GM13976 (cell line): ENCODE measurements at places on chromosomes 6 and 20.
A peak's percentile ranks its signal among the peaks of the same experiment; 100 is the strongest.

DNA sequence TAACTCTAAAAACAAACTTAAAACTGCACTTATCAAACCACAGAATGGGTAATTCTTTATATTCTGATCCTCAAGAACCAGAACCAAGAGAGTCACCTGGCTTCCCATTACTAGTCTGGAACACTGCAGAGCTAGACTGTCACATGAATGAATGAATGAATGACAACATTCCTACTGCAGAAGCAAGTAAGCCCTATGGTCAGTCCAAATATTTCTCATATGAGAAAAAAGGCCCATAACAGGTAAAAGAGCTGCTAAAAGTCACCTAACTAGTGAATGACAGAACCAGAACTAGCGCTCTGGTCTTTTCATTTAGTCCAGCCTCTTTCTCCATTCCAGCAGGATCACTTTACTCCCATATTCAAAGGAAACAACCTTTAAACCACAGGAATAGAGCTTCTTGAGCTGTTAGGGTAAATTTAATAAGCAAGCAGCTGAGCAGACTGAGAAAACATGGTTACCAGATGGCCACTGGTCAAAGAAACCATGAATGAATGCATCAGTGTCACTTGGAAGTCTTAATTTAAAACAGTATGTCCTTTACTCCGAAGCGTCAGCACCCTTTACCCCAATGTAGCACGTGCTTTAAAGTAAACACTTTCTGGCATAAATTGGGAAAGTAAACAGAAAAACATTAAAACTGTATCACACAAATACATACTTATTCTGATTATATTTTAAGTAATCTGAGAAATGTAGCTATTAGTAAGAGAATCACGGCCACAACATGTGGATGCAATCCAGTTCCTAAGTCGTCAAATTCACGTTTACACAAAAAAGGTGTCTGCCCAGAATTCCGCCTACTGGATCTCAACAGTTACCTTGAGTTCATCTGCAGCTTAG is 1.4 kb downstream of the PREP start:
- DNase-seq, result no peak

- no peak for DNase-seq
Measured at GRCh38 chr20:14312001-14312400, 25.4 kb downstream of the FLRT3 start.

DNA sequence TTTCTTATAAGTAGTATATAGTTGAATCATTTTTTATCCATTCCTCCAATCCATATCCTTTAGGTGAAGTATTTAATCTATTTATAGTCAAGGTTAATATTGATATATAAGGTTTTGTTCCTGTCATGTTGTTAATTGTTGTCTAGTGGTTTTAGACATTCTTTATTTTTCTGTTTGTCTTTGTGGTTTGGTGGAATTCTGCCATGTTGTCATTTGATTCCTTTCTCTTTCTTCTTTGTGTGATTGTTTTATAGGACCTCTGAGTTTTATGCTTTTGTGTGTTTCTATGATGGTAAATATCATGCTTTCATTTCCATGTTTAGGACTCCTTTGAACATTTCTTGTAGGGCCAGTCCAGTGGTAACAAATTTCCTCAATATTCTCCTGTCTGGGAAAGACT is 450.3 kb upstream of the BTBD3 start:
- no peak for DNase-seq

GRCh38 chr6:3026791-3027626 is 27.3 kb downstream of the NQO2 start:
- peak; percentile 88 for DNase-seq

GRCh38 chr6:137171053-137171374 is 2.4 kb downstream of the IL22RA2 start:
- no peak for DNase-seq

DNA sequence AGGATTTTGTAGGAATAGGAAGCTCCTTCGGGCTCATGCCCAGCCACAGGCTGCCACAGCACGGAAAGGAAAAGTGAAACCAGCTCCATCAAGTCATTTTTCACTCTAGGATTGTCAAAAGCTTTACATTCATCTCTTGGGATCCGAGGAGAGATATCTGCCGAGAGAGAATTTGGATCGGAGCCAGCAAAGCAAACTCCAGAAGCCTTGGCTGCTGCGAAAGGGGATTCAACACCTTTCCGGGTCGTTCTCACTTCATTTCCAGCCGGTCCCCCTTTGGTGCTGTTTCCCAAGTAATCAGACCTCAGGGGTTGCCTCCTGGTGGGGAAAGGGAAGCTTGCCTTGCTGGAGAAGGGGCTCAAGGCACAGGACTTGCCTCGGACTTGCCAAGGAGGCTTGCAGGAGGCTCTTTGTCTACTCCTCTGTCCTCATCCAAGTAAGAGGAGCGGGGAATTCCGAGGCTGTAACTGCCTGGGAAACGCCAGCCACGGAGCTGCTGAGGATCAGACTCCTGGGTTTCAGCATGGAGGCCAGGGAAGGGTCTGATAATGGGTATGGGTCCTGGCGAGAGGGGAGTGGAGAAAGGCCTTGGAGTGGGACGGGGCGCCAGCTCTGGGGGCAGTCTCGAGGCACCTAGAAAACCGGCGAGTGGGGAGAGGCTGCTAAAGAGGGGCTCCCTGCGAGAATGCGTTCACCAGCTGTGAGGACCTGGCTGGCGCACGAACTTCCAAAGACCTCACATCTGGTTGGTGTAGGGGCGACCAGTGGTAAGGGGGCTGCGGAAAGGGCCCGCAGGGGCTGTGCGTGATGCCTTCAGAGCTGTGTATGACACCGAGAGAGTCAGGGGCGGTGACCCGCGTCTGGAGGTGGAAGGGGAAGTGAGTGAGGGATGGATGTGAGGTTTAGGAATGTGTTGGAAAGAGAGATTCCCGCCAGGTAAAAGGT is 702 bp downstream of the ETV7 start:
- peak; percentile 61 for DNase-seq

DNA sequence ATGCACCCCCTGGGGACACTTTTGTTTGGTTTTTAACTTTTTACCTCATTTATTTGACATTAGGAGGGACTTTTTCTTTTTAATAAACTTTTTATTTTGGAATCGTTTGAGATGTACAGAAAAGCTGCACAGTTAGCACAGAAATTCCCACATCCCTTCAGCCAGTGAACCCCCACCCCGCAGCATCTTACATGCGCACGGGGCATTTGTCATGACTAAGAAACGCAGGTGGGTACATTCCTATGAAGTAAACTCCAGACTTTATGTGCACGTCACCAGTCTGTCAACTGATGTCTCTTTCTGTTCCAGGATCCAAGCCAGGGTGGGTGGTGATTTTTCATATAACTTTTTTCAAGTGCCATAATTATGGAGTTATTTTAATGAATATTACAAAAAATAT is 4.9 kb upstream of the ZNF831 start:
- no peak for DNase-seq

DNA sequence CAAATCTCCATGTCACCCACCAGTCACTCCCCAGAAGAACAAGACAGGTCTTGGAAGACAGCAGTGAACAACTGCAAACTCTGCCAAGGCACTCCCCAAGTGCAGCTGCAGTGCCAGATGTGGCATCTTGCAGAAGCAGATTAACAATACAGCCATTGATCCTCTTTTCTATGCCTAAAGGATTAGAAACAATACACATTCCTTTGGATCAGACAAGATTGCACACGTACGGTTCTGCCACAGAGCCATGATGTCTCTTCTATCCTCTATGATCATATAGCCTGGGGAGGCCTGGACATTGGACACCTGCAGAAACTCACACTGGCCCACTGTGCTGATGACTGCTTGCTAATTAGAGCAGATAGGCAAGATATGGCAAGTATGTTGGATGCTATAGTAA is 155.9 kb downstream of the MYLK4 start:
- DNase-seq, result no peak

- DNase-seq, result no peak
Measured at GRCh38 chr20:8153281-8153908, 21.3 kb downstream of the PLCB1 start.

DNA sequence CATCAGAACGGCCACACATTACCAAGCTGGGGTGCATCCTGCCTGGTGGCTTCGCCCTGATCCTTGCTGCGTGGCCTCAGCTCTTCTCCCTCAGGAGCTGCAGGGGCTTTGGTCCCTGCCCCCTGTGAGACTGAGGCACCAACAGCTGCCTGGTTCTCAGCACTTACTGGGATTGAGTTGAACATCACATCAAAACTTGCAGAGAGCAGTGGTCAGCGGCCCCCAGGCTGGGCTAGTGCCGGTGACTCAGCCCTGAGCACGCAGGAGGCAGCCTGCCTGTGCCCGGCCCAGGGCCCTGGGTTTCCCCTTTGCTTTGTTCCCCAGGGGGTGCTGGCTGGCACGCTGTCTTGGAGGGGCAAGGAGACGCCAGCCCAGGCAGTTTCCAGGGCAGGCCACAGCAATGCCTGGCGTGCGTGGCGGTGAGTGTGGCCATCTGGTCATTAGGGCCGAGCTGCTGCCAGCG is 63.3 kb downstream of the DLL1 start:
- DNase-seq, result no peak

GRCh38 chr6:148203970-148204369 is 138.7 kb upstream of the SASH1 start:
- DNase-seq, result peak; percentile 53

GRCh38 chr20:39195582-39196021 is 233.5 kb downstream of the DHX35 start:
- DNase-seq, result no peak

GRCh38 chr6:54308289-54308985 is at the start of gene TINAG:
Gene TINAG, plus strand, starts transcription at chr6:54308441. Its CDS starts 110 bp downstream, at chr6:54308551.
- no peak for DNase-seq

GRCh38 chr6:169185011-169185521 is 68.6 kb downstream of the THBS2 start:
- no peak for DNase-seq

- no peak for DNase-seq
Measured at GRCh38 chr6:131756039-131756438, 45.2 kb upstream of the CTAGE9 start.

DNA sequence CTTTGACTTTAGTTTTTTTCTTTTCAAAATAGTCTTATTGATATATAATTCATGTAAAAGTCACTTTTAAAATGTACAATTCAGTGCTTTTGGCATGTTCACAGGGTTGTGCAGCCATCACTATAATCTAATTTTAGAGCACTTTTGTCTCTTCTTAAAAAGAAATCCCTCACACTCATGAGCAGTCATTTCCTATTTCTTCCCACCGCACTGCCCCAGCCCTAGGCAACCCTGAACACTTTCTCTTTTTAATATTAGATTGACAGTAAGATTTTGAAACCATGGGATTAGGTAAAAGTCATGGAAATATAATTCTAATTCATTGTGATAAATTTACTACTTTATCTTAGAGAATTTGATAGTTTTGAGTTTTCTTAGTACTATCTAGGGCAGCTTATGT is 309.4 kb downstream of the UTRN start:
- DNase-seq, result no peak

DNA sequence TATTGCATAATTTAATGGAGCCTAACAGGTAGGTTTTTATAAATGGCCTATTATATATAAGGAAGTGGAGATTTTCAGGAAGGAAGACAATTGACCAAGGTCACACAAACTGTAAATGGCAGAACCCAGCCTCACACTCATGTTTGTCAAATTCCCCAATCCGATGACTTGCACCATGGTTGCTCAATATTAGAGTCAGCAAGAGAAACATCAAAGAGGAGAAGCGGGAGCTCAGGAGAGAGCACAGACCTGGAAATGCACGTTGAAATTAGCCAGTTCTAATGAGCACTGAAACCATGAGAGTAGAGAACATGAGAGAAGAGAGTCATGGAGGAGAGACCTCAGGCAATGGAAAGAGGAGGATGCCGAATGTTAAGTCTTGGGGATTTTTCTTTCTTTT is 13.5 kb upstream of the MLIP start:
- DNase-seq, result no peak

GRCh38 chr6:75012018-75012417 is 193.8 kb downstream of the COL12A1 start:
- DNase-seq, result no peak

DNA sequence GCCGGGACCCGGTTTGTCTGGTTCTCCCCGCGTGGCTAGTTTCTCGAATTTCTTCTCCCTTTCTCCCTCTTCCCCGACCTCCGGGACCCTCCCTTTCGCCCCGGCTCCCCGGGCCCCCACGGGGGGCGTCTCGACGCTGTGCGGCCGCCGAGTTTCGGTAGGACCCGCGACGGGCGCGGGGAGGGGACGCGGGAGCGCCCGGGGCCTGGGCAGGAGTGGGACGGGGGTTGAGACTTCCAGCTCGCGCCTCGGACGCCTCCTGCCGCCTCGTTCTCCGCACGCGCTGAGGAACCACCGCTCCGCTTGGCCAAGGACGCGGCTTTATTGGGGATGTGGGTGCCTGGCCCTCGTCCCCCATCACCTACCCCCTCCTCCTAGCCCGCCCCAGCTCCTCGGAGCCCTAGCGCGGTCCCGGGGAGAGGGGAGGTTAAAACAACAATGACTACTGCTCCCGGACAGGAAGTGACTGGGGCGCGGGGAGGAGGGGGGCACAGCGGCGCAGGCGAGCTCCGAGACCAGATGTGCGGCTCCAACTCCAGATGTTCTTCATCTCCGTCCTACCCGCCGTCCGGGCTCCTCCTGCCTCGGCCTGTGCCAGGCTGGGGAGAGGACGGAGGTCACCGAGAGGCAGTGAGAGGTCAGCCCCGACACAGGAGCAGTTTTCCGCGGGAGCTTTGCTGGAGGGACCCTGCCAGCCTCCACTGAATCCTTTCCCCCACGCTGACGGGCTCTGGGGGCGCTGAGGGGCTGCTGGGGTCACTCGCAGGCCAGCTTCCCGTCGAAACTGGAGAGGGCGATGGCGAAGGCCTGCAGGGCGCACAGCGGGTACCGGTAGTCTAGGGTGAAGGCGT is 917 bp upstream of the TEAD3 start:
- peak; percentile 67 for DNase-seq

- no peak for DNase-seq
Measured at GRCh38 chr6:131683479-131683878, 17.7 kb downstream of the OR2A4 start.

GRCh38 chr20:3431109-3431508 is 23.6 kb upstream of the DNAAF9 start:
- no peak for DNase-seq

DNA sequence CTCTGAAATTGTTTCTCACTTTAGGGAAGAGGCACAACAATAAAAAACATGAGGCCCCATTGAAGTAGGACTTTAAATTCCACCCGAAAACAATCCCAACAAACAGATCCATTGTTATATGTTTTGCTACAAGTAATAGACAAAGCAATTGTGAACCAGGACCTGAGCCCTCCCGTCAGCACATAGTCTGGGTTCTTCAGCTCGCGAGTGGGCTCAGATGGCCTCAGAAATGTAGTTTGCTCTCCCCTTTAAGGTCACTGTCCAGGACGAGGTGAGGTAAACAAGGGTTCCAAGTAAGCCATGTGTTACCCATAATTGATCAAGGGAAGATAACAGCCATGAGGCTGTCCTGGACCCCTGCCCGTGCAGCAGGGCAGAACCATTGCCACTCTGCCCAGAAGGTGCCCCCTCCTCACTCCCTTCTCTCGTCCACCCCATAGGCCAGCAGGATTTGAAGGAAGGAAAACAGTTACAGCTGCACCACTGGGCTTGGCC is 160.1 kb upstream of the QKI start:
- no peak for DNase-seq

GRCh38 chr6:53528107-53528506 is 16.8 kb downstream of the GCLC start:
- no peak for DNase-seq
